Renal cortical epithelial cell (primary cell): ENCODE measurements at places on chromosomes 16 and 17. TPM values are rescaled to one million over a fixed set of nuclear protein-coding genes. Genes with fewer than 3 reads are reported as not detected.

DNA sequence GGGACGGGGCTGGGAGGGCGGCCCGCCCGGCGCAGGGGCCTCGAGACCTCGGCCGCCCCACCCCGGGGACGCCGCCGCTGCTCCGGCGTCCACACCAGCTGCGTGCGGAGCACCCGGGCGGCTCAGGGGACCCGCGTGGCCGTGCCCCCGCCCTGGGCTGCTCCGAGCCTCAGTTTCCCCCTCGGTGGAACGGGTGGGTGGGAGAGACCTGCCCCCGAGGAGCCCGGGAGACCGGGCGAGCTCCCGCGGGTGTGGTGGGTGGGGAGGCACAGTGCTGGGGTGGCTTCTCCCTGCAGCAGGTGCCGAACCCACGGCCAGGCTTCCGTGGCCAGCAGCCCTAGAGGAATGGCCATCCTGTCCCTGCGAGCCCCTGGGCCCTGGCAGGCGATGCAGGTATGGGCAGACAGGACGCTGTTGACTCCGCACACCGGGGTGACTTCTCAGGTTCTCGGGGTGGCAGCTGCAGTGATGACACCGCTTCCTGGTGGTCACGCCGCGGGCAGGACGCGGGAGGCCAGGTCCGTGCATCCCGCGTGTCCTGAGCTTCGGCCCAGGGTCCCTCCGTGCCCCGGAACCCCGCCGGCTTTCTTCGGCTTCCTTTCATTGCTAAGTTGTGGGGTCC, 677 bp downstream of the DEF8 start:
- no peak for DNase-seq

DNA sequence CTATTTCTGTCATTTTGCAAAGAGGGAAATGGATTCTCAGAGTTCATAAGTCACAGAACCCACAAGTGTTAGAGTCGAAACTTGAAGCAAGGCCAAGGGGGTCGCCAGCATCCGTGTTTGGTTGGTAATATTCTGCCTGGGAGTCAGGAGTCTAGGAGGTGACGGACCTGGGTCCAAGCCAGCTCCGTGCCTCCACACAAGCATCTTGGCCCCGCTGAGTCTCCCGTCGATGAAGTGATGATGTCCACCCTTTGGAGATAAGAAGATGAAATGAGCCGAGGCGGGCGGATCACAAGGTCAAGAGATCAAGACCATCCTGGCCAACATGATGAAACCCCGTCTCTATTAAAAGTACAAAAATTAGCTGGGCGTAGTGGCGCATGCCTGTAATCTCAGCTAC, 53.2 kb upstream of the TNRC6C start:
- no peak for DNase-seq

DNA sequence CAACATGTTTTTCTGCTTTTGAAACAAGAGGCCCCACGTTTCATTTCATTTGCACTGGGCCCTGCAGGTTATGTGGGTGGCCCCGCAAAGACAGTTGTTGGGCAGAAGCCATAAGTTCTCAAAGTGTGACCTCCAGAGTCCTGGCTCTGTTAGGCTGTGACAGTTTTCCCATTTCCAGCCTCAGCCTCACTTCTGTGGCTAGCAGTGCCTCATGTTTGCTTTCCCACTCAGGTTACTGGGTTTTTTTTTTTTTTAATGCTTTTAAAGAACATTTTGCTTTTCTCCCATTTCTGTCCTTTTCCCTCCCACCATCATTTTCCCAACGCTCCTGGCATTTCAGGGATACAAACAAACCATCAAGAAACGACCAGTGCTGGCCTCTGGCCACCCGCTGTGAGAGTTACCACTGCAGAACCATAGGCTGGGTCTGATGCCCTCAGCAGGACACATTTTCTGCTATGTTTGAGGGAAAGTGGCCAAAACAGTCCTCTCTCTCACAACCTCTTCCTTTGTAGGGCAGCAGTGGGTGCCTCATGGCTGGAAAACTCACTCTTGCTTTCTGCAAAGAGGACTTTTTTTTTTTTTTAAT, 159.0 kb upstream of the MPHOSPH6 start:
- no peak for DNase-seq

- DNase-seq = no peak
These were observed 23.9 kb downstream of the MAPT start for GRCh38 chr17:45918241-45918745.

GRCh38 chr16:68686905-68687304, 41.8 kb downstream of the CDH3 start:
- no peak for DNase-seq

GRCh38 chr17:18028952-18029540, 9.9 kb downstream of the ATPAF2 start:
- DNase-seq = no peak

DNA sequence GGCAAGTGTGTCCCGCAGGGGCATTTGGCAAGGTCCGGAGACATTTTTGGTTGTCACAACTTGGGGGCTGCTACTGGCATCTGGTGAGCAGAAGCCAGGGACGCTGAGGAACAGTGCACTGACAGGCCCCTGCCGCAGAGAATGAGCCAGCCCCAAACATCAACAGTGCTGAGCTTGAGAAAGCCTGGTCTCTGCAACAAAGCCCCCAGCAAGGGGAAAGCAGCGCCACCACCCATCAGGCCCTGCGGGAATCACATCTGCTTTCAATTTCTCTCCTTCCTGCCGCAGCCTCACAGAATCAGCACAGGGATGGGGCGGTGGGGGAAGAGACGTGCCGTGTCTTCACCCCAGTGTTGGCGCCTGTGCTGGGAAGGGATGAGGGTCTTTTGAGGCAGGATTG, 14.8 kb upstream of the PRPSAP1 start:
- no peak for DNase-seq

DNA sequence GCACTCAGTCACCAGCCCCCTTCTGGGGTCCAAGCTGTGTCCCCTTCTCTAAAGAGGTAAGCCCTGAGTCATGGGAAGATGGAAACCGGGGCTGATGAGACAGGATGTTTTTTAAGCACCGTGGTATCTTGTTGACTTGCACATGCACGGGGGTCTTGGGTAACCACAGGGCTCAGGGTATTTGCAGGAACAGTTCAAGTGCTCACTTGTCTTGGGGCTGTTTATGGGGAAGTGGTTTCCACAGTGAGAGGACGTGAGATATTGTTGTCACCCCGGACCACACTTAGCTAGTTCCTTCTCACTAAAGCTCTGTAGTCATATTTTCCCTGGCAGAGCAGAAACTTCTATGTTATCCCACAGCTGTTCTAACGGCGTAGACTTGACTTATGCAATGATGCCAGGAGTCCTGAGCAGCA, 7.7 kb downstream of the CCL3L1 start:
- DNase-seq = no peak

The ABCA3 gene
- 13.2 and 16.5 TPM in 2 replicates for total RNA-seq

The KRTAP4-9 gene
- total RNA-seq = not detected in 2 replicates

The HAS3 gene
- 15.5 and 22.8 TPM in 2 replicates for total RNA-seq
